Fibroblast of lung (primary cell): ENCODE measurements at places on chromosomes 16 and 17. TPM values are rescaled to one million over a fixed set of nuclear protein-coding genes. Genes with fewer than 3 reads are reported as not detected.

SPATA22 gene
- 0.17 and 0.51 TPM in 2 replicates for total RNA-seq

C17orf75 gene
- total RNA-seq = 13.6 and 30.2 TPM in 2 replicates

AXIN2 gene
- 1.8 and 2.1 TPM in 2 replicates for total RNA-seq

ZNRF1 gene
- 18.0 and 21.1 TPM in 2 replicates for total RNA-seq

SYCE1L gene
- 0.26 and 0.33 TPM in 2 replicates for total RNA-seq
